Stimulated activated CD4-positive, alpha-beta T cell treated with anti-CD3 and anti-CD28 coated beads, Interleukin-1b, Interleukin-23, amount 100 ng/mL, for 1 hour (primary cell): ENCODE measurements at places on chromosomes 2 and 18.

- no peak for DNase-seq
Observed at GRCh38 chr18:76414936-76415621, 80.0 kb downstream of the ZNF516 start.

DNA sequence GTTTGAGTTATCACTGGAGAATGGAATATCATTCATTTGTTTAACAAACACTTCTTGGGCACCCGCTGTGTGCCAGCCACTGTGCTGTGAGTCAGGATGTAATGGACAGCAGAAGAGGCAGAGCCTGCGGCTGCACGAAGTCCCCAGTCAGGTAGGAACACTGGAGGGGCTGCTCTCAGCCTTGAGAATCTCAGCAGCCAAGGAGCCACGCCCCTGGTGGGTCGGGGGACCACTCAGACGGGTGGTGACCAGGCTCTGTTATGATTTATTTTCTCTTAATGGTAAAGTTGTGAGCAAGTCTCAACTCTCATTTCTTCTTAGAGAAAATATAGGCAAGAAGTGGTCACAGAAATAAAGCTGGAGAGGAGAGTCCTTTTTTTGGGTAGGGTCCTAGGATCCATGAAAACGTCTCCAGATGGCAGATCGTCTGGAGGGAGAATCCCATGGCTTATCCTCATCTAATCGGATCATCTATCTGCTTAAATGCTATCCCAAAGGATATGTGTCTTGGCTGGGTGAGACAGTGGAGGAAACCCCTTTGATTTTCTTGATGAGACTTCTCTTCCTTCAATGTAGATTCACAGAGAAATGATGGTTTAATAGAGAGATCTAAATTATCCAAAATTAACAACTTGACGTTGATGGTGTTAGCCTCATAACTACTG lies 129.1 kb upstream of the LGALSL start:
- DNase-seq: no peak

GRCh38 chr2:236776695-236777251 lies 207.1 kb downstream of the ACKR3 start:
- no peak for DNase-seq

- DNase-seq: no peak
Observed at GRCh38 chr2:164384434-164384833, 236.8 kb downstream of the GRB14 start.

- no peak for DNase-seq
Observed at GRCh38 chr2:151239624-151240023, 22.0 kb downstream of the RBM43 start.

DNA sequence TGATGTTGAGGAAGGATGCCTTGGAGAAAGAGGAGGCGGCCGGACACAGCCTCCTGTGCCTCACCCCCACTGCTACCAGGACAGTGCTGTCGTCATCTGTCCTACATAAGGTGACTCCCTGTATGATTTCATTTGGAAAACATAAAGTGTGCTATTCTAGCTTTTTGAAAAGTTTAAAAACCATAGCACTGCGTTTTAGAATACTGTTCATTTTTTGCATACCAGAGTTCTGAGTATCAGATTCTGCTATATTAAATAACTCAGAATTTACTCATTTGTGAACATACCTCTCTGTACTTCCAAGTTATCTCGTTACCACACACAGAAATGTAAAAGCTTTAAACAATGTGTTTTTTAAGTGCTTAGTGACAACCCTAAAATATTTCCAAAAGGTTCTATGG lies 302.9 kb downstream of the LRRTM1 start:
- no peak for DNase-seq
